ENCODE measurements at places on chromosomes 13 and 19.

DNA sequence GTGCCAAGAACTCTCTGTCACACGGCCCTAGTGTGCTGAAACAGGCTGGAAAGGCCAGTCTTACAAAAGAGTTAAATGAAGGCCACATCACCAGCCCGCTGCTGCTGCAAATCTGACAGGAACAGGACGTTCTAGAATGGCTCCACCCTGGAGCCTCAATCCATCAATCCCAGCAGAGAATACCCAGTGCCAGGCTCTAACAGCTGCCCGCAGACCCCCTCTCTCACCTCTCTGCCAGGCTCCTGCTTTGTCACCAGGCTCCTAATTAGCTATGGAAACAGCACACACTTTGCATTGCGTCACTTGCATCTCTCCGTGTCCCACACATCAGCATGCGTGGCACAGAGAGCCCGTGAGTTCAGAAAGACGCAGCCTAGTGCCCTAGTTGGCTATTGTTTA lies 314.1 kb downstream of the FOXO1 start:
- no peak for DNase-seq

DNA sequence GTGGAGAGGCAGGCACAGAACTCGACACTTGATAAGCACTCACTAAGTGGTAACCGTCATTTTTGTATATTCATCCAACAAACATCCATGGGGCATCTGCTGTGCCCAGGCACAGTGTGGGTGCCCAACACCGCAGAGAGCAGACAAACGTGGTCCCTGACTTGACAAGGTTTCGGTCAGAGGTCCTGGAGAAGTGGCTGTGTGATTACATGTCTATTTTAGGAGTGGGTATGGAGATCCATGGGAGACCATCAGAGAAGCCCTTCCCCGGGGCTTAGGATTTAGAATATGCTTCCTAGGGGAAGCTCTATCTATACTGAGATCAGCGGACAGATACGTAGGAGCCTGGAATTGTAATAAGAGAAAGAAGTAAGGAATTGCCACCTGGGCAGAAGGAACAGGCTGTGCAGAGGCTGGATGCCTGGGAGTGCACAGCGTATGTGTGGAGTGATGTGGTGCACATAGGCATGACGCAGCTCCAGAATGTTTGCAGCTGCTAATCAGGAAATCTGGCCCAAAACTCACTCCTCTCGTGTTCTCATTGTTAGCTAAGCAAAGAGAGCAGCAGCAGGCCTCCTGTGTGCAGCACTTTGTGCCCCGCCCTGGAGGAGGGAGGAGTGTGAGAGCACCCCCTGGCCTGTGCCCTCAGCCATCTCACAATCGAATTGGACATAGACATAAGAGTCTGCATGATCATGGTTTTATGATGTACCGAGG lies 23.0 kb upstream of the IRS2 start:
- DNase-seq = no peak

GRCh38 chr13:59318320-59318930 lies 845.3 kb downstream of the DIAPH3 start:
- DNase-seq = peak; percentile 81

DNA sequence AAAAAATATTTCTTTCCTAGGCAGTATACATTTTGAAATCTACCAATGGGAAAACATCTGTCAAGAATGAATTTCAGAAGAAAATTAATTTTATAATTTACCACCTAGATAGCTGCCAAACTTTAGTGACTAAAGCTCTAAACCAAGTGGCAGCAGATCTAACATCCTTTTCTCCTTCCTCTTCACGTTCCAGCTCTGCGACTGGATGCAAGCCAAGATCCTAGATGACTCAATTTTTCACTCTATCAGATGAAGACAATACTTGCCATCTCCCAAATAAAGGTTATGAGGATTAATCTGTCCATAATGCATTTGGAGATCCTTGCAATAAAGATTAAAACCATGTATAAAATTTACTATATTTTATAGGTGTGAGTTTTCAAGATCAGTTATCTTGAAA lies 66.7 kb upstream of the MIR17HG start:
- no peak for DNase-seq

DNA sequence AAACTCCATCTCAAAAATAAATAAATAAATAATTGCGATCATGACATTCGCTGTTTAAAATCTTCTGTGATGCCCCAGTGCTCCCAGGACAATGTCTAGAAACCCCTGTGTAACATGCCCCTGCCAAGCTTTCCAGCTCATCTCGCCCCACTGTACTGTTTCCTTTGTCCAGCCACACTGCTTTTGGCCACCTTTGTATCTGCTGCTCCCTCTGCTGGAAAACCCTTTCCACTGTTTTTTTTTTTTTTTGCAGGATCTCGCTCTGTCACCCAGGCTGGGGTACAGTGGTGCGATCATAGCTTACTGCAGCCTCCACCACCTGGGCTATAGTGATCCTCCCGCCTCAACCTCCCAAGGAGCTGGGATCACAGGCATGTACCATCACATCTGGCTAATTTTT lies 7.5 kb downstream of the PLAUR start:
- no peak for DNase-seq

DNA sequence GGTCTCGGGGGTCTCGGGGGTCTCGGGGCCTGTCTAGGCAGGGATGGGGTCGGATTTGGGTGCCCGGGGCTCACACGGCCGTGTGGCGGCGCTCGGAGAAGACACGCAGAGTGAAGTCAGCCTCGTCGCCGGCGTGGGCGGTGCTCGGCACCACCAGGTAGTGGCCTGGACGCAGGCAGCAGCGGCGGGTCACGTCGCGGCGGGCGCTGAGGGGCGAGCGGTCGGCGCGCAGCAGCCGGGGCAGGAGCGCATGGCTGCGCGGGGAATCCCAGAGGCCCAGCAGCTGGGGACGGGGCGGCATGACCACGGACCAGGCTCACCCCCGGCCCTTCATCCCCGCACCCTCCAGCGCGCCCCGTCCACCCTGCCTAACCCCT lies 8.2 kb downstream of the CAPN12 start:
- peak; percentile 55 for DNase-seq

- DNase-seq = no peak
Measured at GRCh38 chr13:113051641-113052040, 54.0 kb upstream of the F7 start.

DNA sequence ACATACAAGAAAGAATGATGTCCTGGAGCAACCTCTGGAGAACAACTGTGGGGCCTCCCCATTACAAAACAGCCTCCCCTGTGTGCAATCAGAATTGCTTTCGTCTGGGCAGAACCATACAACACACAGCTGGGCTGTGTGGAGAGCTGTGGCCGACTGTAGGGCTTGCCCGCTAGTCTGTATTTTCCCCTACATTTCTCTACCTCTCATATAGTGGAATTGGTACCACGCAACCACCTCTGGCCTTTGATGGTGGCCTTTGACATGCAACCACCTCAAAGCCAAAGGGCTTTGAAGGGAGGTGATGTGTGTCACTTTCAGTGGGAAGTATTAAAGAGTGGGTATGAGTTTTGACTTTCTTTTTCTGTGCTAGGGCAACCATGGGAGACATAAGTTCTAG lies 34.0 kb downstream of the GARRE1 start:
- DNase-seq = no peak

DNA sequence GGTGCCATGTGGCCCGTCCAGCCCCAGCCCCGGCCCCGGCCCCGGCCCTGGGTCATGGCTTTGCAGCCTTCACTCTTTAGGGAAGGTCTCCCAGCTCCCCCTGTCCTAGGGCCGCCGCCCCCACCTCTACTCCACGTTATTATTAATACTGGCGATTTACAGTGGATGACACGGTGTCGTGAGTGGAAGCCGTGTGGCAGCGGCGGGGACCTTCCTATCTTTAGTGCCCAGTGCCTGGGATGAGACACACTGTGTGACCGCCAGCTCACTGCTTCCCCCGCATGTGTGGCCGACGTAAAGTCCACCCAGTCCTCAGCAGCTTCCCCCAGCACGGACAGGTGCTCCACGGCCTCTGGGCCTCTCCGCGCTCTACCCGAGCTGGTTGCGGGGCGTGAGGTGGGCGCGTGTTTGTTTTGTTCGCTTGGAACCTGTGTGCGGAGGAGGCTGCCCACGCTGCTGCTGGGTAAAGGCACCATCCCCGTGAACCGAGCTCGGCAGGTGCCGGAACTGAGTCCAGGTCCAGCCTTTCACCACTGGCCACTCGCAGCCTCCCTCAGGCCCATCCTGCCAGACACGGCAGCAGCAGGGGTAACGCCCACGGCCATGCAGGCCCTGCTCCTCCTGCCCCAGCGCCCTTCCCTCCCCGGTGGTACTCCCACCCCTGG lies 70.9 kb upstream of the MCF2L start:
- no peak for DNase-seq

Data from femur (tissue), 1 donor.